ENCODE measurements at places on chromosomes 13 and 19.

GRCh38 chr19:56211718-56212117 lies 9.6 kb downstream of the ZSCAN5C start:
- DNase-seq = no peak

DNA sequence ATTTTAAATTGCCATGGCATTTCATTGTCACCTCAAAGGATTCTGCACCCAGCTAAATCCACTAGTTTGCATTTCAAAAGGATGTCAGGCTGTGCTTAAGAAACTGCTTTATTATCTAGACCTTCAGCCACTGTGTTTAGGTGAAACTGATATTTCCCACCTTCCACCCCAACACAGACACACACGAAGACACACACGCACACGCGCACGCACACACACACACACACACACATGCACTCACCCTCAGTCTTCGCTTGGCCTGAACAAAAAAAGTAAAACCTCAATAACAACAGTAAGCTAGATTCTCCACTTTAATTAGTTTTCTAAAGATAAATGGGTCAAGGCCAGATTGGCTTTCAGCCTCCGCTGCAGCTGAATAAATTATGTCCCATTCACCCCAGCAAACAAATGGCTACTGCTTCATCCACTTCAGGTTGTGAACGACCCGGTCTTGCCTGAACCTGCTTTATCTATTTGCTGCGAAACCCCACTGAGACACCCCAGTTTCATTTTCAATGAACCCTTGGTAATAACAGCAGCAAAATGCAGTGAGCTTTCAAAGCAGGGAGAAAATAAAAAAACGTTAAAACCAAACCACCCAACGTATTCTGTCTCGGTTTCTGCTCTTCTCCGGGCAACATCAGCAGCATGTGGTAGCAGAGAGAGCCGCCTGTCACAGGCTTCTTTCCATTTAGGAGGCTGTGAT lies 166.8 kb downstream of the DCT start:
- no peak for DNase-seq

DNA sequence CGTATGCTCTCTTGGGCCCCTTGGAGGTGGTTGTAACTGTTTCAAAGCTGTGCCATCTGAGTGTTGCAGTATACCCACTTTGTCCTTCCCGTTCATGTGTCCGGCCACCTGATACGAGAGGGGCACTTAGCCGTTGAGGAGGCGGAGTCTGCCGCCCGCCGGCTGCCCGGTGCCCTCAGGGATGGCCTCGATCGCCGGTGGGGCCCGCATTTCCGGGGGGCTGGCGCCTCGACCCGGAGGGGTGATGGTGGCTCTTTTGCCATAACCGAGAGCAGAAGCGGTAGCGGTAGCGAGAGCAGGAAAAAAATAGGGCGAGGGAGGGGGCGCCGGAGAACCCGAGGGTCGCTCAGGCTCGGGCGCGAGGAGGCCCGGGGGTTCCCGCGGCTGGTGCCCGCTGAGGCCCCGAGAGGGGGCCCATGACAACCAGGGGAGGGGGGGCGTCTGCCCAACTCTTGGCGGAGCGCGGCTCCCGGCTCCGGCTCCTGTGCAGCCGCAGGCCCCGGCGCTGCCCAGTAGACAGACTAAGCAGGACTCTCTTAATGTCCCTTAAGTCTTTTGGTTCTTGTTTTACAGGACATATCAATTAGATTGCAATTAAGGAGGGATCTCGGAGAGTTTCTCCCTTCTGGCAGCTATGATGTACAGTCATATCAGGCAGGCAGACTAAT lies 342.7 kb upstream of the SGCG start:
- DNase-seq = no peak

GRCh38 chr13:111638233-111638632 lies 317.8 kb downstream of the TEX29 start:
- DNase-seq = no peak

DNA sequence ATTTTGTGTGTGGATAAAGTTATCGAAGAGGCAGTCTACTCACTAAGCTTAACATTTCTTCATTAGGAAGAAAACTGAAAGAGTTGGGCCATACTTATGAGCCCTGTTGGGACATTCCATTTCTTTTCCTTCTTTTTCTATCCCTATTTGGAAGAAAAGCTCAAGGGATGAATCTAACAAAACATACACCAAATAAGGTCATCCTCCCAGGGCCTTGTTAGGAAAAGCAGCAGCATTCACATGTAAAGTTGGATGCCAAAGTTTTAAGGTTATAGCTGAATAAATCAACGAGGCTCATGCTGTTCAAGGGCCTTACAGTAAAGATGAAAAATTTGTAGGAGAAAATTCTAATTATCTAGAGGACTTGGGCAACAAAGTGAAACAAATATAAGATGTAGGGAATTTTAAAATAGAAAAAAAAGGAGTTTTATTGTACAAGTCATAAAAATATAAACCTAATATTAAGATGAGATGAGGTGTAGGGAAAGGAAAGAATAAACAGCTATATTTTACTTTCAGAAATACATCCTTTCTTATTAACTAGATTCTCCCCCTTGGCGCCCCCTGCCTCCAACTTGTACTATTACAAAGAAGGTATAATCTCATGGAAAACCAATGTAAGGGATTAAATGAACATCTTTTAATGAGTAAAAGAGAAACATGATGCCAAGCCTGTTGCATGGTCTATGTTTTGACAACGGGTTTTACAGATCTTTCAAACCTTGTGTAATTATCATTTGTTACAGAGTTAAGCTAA lies 160.4 kb downstream of the PCDH20 start:
- DNase-seq = no peak

DNA sequence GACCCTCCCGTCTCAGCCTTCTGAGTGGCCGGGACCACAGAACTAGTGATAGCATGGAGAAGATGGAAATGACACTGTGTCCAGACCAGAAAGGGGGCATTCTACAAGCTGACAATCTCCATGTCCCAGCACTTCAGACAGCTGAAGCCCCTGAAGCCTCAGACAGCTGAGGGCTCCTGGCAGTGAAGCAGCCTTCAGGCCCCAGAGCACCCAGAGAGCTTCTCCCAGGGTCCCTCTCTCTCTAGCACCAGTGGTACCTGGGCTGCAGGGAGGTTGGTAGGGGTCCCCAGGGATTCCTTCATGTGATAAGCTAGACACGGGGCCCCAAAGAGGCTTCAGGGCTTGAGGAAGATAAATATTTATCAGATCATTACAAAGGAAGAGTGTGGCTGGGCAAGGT lies 7.6 kb upstream of the POP4 start:
- no peak for DNase-seq

- DNase-seq = peak; percentile 79
These were observed 166.1 kb downstream of the USP12 start for GRCh38 chr13:27005556-27005955.

- DNase-seq = no peak
These were observed 93.5 kb downstream of the DACH1 start for GRCh38 chr13:71773531-71773930.

DNA sequence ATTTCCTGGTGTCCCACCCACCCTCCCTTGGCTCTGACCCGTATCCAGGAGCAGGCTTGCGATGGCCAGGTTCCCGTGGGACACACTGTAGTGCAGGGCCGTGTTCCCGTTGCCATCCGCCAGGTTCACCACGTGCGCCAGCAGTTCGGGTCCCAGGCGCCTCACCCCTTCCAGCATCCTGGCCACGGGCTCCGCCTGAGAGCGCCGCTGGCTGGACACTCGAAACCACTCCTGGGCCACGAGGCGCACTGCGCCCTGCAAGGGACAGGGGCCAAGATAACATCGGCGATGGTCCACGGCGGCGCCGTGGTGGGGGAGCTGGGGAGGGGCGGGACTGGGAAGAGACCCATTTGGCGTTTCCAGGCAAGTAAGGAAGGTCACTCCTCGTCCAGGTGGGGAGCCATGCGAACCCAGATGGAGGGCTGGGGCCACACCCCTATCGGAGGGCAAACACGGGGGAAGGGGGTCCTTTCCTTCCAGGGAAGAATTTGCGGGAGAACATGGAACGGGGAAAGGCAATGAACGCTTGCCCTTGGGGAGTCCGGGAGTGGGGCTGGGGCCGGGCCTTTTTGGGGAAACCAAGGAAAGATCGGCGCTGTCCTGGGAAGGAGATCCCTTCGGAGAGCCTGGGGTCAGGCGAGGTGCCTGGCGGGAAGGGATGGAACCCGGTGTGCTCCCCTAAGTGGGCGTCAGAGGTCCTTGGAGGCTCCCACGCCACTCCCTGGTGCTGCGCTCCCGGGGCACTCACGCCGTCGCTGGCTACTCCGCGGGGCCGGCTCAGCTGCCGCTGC lies 9.9 kb downstream of the KANK3 start:
- no peak for DNase-seq

- DNase-seq = no peak
These were observed 4.8 kb upstream of the MYH14 start for GRCh38 chr19:50198431-50199258.

GRCh38 chr13:103698000-103698399 lies 631.8 kb upstream of the SLC10A2 start:
- no peak for DNase-seq

DNA sequence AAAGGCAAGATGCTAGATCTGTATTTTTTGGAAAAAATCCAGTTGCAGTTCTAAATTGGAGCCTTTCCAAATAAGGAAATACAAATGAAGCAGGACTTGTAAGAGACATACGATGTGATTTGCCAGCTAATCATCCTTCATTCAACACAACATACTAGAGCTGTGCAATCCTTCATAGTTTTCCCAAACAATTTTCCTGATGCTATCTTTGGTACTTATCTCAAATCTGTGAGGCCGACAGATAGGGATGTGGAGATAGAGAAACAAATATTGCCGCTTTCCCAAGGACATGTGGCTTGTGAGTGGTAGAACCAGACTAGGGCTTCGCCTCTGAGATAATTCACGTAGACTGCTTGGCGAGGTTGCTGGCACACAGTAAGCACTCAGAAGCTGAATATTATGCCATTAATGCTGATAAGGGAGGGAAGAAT lies 176.6 kb downstream of the LMO7 start:
- DNase-seq = no peak

Data from NCI-H1694 (cell line).